ENCODE measurements at places on chromosomes 12 and 14. TPM values are rescaled to one million over a fixed set of nuclear protein-coding genes. Genes with fewer than 3 reads are reported as not detected.
A peak's percentile ranks its signal among the peaks of the same experiment; 100 is the strongest.

DNA sequence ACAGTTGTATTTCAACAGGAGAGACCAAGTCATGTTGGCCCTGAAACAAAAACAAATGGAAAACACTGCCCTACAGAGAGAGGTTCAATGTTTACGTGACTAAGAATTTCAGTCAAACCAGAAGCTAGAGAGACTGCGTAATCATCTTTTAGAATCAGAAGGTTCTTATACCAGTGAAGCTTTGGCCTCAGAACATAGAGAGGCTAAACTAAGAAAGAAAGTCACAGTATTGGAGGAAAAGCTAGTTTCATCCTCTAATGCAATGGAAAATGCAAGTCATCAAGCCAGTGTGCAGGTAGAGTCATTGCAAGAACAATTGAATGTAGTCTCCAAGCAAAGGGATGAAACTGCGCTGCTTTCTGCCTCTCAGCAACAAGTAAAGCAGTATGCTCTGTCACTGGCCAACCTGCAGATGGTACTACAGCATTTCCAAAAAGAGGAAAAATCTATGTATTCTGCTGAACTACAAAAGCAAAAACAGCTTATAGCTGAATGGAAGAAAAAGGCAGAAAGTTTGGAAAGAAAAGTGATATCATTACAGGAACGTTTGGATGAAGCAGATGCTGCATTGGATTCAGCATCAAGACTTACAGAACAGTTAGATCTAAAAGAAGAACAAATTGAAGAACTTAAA, 32.5 kb upstream of the NUAK1 start:
- H3K4me3 ChIP-seq = no peak overlapping the region
- H3K27me3 ChIP-seq = no peaks in the 10 kb centered on the region
- no peaks in the 10 kb centered on the region for H3K4me1 ChIP-seq
- H3K27ac ChIP-seq = no peak overlapping the region
- H3K36me3 ChIP-seq = no peaks in the 10 kb centered on the region
- DNase-seq = no peak

DNA sequence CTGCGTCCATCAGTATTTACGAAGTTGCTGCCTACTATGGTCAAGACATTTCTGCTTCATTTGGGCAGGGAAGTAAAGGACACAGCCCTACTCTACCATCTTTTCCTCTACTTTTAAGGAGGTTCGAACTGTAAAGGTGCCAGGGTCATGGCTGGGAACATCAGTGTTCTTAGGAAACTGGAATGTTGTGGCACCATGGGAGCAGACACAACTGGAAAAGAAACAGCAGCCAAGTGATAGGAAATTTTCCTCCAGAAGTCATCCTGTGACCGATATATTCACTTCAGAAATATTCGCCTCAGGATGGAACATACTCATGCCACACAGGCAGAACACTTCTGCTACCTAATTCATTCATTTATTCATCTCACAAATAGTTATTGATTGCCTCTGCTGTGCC, 104.4 kb downstream of the ETV6 start:
- H3K4me1 ChIP-seq = peaks cover 42% of the 10 kb centered on the region
- no peak overlapping the region for H3K4me3 ChIP-seq
- H3K36me3 ChIP-seq = no peaks in the 10 kb centered on the region
- H3K27ac ChIP-seq = no peak overlapping the region
- no peak for DNase-seq

DNA sequence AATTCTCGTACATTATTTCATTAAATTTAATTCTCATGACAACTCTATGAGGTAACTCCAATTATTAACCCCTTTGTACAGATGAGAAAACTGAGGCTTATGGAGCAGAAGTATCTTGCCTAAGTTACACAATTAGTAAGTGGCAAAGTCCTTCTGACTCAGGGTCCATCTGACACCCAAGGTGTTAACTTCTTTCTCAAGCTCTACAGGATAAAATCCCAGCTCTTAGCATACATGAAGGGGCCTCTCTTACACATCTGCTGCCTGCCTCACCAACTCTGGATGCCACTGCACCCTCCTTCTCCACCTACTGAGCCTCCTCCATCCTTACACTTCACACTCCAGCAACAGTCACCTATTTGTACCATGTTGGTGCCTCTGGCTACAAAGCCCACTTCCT, 4.3 kb upstream of the KRT72 start:
- no peak for DNase-seq
- no peak overlapping the region for H3K4me3 ChIP-seq
- peaks cover 33% of the 10 kb centered on the region for H3K27me3 ChIP-seq
- H3K27ac ChIP-seq = no peak overlapping the region

The IRAK3 gene
- 3.7 TPM for total RNA-seq

DNA sequence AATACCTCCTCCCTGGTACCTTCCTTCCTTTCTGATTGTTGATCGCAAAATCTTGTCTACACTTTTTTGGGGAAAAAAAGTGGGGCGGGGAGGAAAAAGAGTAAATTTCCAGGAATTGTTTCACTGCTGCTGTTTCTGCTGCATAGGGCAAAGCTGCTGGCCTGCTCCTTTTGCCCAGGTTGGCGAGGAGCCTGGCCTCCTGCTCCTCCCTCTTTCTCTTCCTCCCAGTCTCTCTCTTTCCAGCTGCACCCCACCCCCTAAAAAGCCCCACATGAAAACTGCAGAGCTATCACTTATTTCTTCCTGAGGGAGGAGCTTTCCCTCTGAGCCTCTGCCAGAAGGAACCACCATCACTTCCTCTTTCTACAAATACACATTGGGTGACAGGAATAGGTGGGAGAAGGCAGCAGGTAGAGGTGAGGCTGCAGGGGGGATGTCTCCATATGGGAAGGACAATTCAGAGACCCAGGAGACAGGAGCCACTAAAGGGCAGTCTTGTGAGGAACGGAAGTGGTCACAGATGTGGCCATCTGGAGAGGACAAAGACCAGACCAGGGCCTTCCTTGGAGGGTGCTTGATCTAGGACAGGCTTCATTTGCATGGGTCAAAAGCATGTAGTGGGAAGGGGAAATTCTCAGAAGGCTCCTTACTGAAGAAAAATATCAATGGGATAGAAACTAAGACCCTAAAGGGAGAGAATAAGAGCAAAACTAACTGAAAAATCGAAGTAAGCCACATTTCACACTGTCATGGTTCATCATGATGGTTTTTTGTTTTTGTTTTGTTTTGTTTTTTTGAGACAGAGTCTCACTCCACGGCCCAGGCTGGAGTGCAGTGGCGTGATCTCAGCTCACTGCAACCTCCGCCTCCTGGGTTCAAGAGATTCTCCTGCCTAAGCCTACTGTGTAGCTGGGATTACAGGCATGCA, 14.8 kb downstream of the ZBTB39 start:
- no peaks in the 10 kb centered on the region for H3K27me3 ChIP-seq
- peaks cover 9% of the 10 kb centered on the region for H3K4me1 ChIP-seq
- DNase-seq = peak; percentile 36
- H3K36me3 ChIP-seq = no peaks in the 10 kb centered on the region

The CLEC9A gene
- not detected for total RNA-seq

The PRR4 gene
- 1.0 TPM for total RNA-seq

The P2RX2 gene
- not detected for total RNA-seq

DNA sequence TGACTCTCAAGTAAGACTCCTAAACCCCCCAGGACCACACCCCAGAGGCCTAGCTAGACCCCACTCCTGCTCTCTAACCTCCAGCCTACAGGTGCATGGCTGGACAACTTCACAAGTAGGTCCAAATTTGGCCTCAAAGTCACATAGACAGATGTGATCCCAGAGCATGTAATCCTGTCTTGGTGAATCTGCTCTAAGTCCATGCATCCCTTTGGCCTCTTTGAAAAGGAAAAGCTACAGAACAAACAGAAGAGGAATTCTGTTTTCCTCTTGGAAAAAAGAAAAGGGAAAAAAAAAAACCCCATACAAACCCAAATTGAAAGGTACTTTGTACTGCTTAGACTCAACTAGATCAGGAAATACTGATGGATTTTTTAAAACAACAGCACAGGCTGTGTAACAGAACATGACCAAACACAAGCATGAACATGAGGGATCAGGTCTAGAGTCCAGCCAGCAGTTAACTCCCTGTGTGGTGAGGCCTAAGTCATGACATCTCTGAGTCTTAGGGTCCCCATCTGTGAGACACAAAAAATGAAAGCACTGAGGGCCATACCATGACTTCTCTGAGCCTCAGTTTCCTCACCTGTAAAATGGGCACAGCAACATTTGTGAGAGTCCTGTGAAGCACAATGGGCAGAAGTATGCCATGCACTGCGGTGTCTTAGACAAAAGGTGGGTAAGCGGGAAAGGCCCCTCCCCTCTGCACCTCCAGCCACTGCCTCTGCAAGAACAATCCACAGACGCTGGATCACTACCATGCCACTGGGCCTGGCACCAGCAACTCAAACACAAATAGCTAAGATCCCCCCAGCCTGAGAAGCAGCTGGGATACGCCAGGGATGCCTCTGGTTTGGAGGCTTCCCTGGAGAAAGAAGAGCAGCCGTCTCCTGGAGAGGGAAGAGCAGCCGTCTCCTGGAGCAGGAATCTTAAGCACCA, 9.9 kb downstream of the PITPNM2 start:
- DNase-seq = no peak
- peak overlapping the region; percentile 48 for H3K27ac ChIP-seq
- H3K4me3 ChIP-seq = no peak overlapping the region
- H3K4me1 ChIP-seq = peaks cover 25% of the 10 kb centered on the region
- no peaks in the 10 kb centered on the region for H3K27me3 ChIP-seq

DNA sequence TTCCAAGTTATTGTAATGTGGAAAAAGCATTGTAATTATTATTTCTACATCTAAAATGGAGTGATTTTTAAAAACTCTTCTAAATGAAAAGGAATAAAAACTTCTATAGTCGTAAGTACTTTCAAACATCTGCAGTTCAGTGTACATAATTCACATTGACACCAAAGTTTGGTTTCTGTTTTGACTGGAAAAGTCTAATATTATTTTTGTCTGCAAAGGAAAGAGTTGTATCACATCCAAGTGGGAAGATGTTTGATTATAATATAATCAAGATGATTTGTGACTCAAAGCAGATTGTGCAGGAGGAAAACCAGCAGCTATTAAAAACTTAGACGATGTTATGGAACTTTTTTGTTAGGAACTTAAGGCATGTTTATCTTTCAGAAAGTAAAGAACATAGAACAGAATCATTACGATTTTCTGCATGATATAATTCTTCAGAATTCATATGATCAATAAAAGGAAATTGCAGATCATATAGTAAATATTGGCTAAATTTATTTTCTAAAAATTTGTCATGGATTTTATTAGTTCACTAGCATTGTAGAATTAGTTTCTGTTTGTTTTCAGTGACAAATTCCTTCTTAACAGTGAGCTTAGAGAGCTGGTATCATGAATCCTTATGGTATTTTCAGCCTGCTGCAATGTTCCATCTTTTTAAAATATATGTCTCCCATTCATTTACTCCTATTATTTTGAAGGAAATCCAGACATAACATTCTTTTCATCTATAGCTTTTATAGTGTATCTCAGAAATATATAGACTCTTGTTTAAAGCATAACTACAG, 145.8 kb downstream of the MIPOL1 start:
- H3K36me3 ChIP-seq = no peaks in the 10 kb centered on the region
- H3K27me3 ChIP-seq = no peaks in the 10 kb centered on the region
- H3K4me1 ChIP-seq = no peaks in the 10 kb centered on the region
- no peak for DNase-seq
- H3K4me3 ChIP-seq = no peak overlapping the region

DNA sequence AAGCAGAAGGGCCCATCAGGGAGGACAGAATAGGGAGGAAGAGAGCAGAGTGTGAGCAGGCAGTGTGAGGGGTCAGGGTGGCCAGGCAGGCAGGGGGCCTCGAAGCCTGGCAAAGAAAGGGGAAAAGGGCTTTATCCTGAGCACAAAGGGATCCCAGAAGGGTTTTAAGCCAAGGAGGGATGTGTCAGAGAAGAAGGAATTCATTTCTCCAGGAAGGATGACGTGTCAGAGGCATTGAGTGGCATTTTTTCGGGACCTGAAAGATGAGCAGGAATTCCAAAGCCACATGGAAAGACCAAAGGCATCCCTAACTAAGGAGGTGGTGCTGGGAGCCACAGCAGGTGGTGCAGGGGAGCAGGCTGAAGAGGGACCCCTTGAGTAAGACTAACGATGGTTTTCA, 132.1 kb downstream of the DICER1 start:
- no peaks in the 10 kb centered on the region for H3K4me1 ChIP-seq
- H3K4me3 ChIP-seq = no peak overlapping the region
- no peaks in the 10 kb centered on the region for H3K36me3 ChIP-seq

The TIMELESS gene
- 4.3 TPM for total RNA-seq

The ELK3 gene
- total RNA-seq = 12.6 TPM

DNA sequence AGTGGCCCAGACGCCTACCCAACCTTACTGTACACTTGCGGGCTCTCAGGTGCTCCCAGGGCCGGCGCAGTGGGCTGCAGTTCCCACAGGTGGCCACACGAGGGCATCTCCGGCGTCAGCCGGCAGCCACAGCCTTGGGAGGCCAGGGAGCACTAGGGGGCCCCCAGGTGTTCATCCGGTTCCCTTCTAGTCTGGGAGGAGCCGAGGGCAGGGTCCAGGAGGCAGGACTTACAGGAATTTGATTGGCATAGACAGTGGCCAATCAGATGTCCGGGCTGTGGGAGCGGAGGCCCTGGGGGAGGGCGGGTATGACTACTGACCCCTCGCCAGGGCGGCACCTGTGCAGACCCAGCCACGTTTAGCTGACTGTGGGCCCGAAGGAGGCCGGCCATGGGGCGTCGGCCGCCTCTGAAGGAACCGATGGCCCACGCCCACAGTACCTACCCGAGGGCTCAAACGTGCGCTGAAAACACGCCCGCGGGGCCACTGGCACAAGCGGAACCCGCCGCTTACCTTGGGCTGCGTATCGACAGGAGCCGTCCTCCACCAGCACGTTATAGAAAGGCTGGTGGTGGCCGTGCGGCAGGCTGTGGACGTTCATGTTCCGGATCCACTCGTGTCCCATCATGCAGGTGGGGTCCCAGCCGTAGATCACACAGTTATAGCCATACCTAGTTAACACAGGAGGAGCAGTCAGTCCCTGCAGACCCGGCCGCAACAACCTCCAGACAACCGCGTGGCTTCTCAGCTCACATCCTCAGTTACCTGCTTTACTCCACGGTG, 34.8 kb downstream of the FBXO21 start:
- H3K27me3 ChIP-seq = no peaks in the 10 kb centered on the region
- peak; percentile 24 for DNase-seq
- H3K36me3 ChIP-seq = peaks cover 2% of the 10 kb centered on the region
- H3K4me1 ChIP-seq = no peaks in the 10 kb centered on the region
- no peak overlapping the region for H3K27ac ChIP-seq

Data from psoas muscle (tissue), 8 donors.